ENCODE measurements at places on chromosomes 3 and 15. TPM values are rescaled to one million over a fixed set of nuclear protein-coding genes. Genes with fewer than 3 reads are reported as not detected.
A peak's percentile ranks its signal among the peaks of the same experiment; 100 is the strongest.

DNA sequence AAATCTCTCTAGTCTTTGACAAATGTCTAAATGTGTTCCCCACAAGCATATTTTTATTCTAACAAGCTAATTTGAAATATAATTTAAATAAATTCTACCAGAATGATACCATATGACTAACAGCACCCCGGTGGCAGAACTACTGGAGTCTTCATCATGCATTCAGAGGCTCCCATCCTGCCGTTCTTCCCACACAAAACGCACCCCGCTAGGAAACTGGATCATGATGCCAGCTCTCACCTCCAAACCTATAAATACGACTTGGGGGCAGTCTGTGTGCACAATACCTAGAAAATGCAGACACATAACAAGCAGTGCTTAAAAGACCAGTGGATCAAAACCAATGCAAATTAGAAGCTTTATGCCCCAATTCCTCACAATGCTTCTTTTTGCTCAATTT, 8.5 kb downstream of the HOMER2 start:
- no peak for DNase-seq

DNA sequence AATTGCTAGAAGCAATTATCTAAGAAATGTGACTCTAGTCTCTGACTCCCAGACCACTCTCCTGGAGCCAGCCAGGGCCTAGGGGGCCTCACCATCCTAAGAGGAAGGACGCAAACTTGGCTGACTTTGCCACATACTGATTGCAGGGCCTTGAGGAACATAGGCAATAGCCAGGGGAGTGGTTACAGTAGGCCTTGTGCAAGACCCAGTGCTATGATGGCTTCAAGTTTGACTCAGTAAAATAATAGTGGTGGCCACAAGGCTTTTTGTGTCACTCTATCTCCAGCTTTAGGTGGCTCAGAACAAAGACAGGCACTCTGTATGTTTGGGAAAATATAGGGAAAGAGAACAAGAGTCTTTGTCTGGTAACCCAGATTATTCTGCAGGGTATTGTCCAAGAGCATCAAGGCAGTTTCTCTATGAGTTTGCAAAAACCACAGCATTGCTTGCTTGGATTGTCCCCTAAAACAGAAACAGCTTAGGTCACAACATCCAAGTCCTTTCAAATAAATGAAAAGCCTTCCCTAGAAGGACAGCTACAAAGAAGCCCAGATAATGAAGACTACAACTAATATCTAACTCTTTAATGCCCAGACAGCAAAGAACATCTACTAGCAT, 631.5 kb downstream of the PYDC2 start:
- DNase-seq, result no peak

DNA sequence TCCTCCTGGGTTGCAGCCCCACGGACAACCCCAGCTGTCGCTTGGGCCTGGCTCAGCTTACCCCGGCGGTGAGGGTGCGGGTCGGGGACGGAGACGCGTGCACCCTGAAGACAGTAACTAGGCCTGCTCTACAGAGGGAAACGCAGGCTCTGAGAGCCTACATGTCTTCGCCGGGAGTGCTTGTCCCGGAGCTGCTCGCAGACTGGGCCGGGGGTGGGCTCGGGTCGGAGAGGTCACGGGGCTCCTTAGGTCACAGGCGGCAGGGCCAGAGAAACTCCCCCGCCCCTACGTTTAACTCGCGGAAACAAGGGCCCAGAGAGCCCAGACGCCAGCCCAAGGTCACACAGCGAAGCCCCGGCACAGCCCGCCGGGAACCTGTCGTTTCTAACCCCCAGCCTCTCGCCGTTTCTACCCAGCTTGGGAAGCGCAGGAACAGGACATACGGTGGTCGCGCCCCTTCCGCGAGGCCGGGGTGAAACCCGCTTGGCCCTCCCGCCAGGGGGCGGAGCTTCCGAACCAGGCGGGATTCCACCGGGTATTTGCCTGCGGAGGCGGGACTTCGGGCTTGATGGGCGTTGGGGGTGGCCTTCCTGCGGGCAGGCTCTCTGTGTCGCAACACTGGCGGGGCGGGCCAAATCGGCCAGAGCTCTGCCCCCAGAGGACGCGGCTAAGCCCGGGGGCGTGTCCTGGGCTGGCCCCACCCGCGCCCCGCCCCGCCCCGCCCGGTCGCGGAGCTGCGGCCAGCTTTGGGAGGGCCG, at the start of gene HDAC11:
HDAC11 (plus strand) TSS at position 725 of the 758 bp plus-strand sequence. CDS start 42 bp downstream, outside the sequence.
- peak; percentile 99 for DNase-seq

DNA sequence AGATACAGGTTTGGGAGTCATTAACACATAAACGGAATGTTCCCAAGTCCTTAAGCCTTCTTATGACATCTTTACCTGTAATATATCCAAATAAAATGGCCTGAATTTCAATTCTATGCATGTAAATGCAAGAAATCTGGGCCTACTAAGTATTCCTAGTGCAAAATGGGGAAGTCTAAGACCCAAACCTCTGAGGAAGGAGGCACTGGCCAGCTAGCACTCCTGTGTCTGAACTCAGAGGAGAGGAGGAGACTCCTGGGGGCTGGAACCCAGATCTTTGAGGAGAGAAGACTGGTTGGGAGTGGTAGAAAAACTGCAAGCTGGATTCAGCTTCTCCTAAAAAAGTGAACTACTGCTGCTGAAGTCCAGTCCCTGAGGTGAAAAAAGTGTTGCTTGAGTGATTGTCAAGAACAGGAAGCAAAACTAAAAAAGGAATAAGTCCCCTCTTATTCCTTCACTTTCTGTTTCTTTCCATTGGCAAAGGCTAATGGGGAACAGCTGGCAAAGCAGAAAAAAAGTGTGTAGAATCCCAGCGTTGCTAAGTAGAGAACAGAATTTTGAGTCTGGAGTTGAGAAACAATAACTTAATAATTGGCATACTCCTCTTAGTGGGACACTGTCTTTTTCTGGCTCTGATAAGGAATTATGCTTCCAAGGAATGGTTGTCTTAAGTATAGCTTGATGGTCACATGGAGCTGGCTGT, 54.8 kb upstream of the ATP2C1 start:
- DNase-seq, result no peak

DNA sequence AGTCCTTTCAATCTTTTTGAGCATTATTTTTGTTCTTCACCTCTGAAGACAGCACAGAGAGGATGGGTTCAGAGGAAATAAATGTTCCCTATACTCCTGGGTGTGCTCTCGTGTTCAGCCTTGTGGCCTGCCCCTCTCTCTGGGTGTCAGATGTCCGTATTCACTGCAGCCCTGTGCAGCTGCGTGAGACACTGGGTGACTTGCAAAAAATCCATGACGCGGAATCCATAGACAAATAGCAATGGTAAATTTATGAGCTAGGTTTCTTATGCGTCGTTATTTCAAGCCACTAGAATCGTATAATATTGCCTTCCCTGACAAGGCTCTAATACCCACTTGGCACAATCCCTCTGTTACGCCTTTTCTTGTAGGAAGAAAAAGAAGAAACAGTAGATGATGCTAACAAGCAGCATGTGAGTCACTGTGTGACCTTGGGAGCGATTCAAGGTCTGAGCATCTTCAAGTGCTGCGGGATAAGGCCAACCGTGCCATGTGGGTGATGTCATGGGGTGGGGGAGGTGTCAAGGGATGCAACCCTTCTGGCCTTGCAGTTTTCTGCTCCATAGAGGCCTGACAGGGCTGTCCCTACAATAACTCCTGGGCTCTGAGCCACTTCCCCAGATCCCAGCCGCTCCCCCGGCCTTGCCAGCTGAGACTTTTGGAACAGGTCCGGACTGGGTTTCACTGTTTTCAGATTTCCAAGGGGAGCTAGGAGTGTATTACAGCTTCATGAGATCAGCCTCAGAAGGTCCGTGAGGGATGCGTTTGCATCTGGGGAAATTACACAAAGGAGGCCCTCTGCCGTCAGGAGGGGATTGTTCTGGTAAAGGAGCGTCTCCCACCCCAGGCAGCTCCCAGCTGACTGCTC, 47.6 kb upstream of the POMGNT2 start:
- DNase-seq, result no peak

- no peak for DNase-seq
Observed at GRCh38 chr3:169255511-169255910, 408.0 kb downstream of the MECOM start.

DNA sequence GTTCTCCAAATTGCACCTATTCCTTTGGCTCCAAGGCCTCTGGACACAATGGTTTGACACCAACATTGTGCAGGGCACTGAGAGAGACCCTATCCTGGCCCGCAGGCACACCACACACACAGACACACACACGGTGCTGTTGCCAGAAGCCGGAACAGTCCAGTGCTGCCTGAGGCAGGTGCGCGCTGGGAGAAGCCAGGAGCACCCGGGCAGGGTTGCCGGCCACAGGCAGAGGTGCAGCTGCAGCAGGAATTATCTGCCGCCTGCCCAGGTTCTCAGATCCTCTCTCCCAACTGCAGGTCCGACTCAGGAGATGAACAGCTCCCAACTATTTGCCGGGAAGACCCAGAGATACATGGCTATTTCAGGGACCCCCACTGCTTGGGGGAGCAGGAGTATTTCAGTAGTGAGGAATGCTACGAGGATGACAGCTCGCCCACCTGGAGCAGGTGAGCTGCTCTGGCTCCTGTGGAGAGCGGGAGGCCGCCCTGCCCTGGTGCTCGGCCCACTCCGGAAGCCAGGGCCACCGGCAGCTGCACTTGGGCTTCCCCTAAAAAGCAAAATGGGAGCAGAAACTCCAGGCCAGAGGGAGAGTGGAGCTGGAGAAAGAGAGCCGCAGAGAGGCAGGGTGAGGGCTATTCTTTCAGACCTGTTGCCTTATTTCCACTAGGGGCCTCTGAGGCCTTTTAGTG, 42.9 kb downstream of the CHDH start:
- no peak for DNase-seq

GRCh38 chr3:45773714-45774449, 22.5 kb downstream of the SLC6A20 start:
- no peak for DNase-seq

DNA sequence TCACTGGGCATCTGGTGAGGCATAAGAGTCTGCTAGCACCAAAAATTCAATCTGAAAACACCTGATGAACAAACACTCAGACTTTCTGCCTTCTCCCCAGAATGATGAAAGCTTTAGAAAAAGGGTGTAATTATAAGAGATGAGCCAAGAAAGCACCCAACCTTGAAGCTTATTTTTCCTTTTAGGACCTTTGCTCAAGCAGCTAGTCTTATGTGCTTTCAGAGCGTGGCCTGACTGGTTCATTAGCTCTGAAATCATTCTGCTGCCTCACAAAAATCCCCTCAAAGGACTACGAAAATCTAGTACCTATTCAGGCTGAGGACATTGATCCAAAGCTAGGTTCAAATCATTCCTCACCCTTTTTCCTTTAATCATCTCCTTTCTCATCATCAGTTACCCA, 662.3 kb downstream of the MAGI1 start:
- DNase-seq, result no peak

The DENND4A gene
- total RNA-seq, result 26.1 TPM

The THAP10 gene
- total RNA-seq, result 4.0 TPM

The CCR8 gene
- total RNA-seq, result not detected

The SLC24A5 gene
- 0.83 TPM for total RNA-seq

The MKRN3 gene
- total RNA-seq, result 2.1 TPM
